Endothelial cell of umbilical vein (primary cell): ENCODE measurements at places on chromosomes 12 and 14. TPM values are rescaled to one million over a fixed set of nuclear protein-coding genes. Genes with fewer than 3 reads are reported as not detected.

The BDKRB2 gene
- total RNA-seq: 0.39 and 0.77 TPM in 2 replicates

The NOC4L gene
- total RNA-seq: 28.0 and 29.4 TPM in 2 replicates

GRCh38 chr14:83342590-83342989 is 1808.9 kb upstream of the SEL1L start:
- no peak for DNase-seq

GRCh38 chr14:57502586-57503254 is 9.1 kb upstream of the CCDC198 start:
- DNase-seq: no peak
